ENCODE measurements at places on chromosomes 3 and 15.

DNA sequence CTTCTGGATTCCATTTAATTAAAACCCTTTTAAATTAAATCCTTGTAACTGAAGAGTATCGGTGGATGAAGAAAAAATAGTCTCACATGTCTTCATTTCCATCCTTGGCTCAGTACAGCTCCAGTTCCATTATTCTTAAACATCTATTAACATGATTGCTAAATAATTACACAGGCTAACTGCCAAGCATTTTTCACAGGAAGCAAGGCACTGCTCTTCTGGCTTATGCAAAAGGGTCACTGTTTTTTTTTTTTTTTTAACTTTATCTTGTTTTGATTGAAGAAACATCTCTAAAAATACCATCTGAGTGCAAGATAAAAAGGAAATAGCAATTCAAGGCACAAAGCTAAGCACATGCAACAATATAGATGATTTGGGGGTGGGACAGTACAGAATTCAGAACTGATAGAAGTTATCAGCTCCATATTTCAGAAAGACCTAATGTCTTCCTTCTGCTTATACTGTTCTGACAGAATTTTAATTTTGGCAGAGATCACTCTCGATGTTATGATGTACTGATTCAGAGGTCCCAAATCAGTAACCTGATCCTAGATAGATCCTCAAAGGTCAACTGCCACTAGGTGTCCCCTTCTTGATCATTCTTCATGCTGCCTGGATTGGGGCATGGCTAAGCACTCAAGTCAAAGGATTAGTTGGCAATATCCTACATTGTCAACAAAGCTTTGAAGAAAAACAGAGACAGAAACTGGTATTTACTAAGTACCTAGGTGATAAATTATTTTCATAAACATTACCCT, 57.8 kb upstream of the ACTC1 start:
- DNase-seq, result no peak

DNA sequence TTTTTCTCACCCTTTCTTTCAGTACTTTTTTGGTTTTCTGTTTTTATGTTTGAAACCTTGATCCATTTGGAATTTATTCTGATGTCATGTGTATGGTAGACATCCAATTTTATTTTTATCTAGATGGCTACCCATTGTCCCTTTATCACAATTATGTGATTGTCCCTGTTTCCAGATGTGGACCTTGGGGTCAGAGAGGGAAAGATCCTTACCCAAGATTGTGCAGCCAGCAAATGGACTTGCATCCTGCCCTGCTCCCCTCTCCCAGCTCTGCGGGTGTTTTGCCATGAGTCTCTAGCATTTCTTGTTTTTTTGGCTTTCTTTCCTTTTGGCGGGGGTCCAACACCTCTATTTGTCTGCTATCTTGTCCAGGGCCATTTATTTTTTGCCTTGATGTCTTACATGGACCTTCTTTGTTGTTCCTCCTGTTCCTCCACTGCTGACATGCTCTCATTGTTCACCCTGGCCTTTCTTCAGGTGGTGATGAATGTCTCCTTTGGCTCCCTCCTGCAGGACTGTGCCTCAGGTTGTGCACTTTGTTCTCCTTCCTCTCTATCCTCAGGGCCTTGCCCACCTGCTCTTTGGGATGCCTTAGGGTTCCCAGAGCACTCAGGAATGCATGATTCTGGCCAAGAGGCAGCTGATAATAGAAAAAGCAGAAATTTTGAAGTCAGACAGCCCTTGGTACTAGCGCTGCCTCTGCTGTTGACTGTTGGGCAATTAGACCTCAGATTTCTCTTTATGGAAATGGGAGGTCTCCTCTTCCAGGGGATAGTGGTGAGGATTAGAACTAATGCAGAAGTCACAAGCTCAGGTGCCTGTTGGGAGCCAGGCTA, 84.3 kb downstream of the EEFSEC start:
- DNase-seq, result no peak

- DNase-seq, result no peak
Measured at GRCh38 chr3:155859859-155860258, 5.6 kb upstream of the SLC33A1 start.

DNA sequence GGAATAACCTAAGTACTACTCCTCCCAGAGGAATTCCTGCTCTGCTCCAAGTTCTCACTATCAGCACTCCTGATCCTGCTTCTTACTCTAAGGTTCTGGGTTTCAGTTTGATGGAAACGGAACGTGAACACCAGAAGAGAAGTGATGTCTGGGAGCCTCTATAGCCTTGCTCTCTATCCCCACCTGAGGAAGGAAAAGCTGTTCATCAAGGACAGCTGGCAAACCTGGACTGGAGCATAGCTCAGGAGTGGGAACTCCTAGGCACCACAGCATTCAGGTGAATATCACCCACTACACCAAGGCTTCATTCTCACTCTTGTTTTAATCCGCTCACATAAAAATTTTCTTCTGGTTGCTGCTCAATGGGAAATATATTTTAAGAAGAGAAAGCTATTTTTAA, 13.0 kb upstream of the CADPS start:
- DNase-seq, result no peak

DNA sequence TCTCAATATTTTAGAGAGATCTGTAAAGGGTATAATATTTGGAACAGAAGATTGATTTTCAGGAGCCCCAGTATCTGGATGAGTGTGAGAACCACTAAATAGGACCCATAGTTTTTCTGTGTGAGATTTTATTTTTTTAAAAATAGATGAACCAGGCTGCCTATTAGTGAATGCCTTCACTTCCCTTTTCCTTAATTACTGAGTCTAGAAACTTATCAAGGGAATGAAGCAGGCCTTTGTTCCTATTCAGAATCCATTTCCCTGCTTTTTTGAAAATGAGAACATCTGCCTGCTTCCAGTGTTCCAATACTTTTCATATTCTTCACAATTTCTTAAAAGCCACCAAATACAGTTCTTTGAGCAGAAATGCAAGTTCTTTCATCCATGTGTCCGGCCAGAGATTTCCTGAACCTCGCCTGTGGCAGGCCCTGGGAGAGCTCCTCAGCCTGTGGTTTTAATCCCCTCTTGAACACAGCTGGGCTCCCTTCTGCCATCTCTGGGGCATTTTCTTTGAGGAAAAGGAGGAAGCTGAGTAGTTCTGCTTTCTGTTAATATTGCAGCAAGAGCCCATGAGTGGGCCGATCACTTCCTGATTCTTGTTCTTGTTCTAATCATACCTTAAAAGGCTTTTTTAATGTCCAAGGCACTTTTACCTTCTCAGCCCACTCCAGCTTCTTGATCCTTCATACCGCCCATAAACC, 4.7 kb downstream of the EHD4 start:
- no peak for DNase-seq

DNA sequence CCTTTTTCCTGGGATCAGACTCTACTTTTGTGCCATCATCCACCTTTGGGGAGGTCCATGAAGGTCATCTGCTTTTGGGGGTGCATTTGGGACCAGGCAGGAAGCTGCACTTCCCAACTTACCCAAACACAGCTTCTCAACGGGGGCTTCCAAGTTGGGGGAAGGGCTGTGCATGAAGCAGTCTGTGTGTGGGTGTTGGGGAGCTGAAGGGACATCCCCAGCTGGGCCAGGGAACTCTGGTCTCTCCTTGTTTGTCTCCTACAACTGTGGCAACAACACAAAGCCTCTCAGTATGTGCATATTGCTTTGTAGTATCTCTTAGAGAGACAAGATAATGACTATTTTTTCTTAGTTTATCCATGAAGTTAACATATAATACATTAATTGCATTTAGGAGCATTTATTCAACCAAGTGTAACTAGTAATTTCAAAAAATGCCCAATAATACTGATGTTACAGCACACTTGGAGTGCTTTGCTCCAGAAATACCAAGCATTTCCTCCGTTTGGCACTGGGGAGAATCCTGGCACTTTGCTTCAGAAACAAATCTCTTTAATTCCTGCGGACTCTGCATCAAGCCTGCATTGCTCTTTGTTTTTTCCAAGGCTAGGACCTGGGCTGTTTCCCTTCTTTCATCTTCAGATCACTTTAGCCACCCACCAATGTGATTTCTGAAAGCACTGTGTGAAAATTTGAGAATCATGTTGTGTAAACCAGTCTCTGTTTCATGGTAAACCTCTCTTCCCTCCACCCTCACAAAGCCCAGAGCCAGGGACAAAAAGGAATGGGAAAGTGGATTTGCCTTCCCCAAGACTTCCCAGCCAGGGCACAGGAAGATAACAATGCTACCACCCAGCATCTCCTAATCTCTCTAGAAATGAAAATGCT, 126.2 kb upstream of the PFN2 start:
- DNase-seq, result no peak

- no peak for DNase-seq
Measured at GRCh38 chr3:134892761-134893160, 97.7 kb downstream of the EPHB1 start.

DNA sequence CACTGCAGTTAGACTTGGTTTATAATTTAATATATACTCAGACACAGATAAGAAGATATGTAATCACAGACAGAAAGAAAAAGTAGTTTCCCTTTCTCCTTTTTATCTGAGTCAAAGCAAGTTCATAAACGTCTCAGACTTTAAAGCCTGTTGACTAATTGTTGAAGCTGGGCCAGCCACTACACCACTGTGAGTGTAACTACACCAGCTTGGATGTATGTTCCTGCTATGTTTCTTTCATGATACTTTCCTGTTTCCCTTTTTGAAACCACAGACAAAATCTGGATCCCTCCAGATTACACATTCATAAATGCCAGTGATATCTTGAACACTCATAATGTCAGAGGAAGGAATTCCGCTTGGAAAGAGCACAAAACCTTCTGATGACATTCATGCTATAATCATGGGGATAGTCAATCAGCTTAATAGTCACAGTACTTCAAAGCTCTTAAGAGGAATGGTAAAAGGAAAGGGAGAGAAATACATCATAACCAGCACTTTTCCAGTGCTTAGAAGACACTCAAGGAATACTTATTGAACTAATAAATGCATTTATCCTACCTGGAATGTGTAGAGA, 32.0 kb downstream of the KCNMB2 start:
- no peak for DNase-seq

DNA sequence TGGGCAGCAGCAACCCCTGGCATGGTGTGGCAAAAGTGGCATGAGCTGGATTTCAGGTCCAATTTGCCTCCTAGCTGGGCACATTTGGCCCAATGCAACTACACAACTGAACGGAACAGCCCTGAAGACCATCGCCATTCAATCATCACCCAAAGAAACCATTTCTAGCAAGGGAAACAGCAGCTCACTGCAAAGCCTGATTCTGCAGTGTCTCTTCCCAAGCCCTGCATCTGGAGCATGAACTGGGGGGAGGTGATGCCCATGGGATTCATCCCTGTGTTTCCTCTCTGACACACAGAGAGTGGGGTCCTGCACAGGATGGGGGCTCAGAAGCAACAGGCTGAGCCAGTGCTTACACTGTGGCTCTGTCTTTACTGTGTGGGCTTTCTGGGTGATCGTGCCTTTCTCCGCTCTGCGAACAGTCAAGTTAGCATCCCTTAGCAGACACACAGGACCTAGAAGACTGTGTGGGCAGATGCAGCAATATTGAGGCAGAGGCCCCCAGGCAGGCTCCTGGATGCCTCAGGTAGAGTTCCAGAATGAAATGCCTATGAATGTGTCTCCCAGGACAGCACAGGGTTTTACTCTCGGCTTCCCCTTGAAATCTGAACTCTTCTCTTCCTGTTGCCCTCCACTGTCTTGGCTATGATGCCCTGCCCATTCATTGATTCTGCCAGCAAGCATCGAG, 91.1 kb upstream of the ALDH1A3 start:
- DNase-seq, result no peak

DNA sequence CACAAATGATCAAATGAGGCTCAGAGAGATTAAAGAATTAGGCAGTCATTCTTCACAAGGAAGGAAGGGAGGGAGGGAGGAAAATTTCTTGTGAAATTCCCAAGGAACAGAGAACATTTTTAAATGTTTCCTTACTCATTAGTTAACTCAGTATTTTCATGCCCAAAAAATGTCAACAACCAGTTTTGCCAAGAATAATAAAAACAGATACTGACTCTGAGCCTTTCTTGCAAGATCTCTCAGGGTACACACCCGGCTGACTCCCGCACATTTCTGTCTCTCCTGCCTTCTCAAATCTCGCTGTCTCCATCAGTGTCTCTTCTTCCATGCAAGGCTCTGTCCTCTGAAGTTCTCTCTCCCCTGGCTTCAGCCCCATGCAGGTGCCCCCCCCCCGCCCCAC, 265.9 kb downstream of the TJP1 start:
- DNase-seq, result no peak

DNA sequence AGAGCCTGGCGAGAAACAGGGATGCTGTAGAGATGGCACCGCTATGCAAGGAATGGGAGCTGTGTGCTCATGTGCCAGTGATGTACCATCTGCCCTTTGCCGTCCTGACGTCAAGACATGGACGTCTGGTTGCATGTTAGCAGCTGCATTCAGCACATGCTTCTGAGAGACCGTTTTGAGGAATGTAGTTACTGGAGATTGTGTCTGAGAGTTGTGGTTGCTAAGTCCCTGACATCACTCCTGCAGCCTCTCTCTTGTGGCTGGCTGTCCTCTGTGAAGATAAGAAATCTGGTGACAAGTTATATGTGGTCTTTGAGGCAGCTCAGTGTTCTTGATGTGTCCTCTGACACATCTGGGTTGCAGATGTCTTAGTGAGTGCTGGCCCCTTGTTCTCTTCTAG, 165.1 kb downstream of the APBA2 start:
- DNase-seq, result no peak

DNA sequence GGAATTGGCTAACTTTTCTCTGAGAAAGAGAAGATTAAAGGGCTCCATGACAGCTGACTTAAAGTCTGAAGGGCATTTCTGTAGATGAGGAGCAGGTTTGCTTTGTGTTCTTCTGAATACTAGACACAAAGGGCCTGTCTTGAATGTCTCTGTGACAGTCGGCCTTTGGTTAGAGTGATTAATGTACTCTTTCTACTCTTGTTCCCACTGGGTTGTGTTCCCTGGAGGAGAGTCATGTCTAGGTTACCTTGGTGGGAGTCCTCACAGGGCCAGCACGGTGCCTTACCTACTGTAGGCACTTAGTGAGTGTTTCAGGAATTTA, 66.1 kb downstream of the MAP2K5 start:
- no peak for DNase-seq

DNA sequence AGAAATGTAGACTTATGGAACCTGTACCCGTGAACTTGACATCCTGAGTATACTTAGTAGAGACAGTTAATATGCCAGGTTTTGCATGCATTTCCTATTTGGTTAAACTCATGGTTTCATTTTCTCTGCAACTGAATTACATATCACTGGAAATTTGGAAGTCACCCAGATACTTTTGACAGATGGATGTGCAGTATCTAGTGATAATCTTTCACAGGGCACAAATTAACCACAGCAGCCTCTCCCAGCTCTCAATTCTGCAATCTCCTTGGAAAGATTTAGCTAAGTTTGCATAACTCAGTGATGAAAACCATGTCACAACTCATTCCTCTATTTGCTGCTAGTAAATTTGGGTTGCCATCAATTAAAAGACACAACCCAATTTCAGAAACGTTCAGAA, 162.3 kb upstream of the TPM1 start:
- no peak for DNase-seq

GRCh38 chr3:81789691-81790090, 28.2 kb upstream of the GBE1 start:
- DNase-seq, result no peak

GRCh38 chr3:100563228-100563627, 46.2 kb upstream of the ADGRG7 start:
- no peak for DNase-seq

Data from smooth muscle cell of the brain vasculature (primary cell).